Activated CD4-positive, alpha-beta T cell treated with anti-CD3 and anti-CD28 coated beads, Interleukin-2, amount 10 ng/mL, durations not matched to agents 7 days and 5 days (primary cell): ENCODE measurements at places on chromosomes 4 and X.

DNA sequence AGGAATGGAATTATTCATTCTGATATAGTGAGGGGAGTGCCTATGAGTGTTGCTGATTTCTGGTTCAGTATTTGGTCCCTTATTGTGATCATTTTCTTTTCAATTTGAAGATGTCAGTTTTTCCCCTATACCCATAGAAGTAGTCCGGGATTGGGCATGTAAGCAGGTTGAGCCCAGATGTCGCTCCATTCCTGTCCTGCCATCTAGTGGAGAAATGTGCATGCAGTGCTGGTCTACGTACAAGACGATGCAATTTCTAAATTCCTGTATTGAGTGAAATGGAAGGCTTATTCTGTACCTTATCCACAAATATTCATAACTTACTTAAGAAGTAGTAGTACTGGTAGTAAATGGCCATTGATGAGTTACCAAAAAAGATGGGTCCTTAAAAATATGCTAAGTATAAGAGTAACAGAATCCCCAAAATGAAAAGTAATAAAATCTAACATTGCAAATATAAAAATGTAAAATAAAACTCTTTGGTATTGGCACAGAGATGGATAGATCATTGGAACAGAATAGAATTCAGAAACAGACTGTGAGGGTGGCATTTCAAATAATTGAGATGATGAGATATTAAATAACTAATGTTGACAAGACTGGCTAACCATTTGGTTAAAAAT lies 60.9 kb downstream of the UGT8 start:
- peak; percentile 38 for DNase-seq

DNA sequence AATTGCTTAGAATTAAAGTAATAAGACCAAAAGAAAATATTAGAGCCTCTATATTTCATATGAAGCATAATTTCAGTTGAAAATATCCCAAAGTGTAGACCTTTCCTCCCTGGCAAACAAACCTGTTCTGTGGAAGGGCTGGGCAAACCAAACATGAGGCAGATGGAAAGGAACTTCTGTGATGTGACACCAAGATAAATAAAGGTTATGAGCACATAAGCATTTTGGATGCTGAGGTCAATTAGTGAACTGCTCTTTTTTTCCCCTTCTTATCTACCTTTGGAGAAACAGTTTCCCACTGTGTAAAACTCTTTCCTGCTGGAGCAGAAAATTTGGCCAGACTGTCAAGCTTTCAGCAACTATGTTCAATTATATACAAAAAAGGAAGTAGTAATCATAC lies 109.6 kb upstream of the STIM2 start:
- DNase-seq: no peak

- peak; percentile 13 for DNase-seq
These were observed 179.1 kb upstream of the MAB21L2 start for GRCh38 chr4:150402871-150403272.

GRCh38 chr4:2451821-2452785 lies 16.8 kb upstream of the RNF4 start:
- DNase-seq: no peak

DNA sequence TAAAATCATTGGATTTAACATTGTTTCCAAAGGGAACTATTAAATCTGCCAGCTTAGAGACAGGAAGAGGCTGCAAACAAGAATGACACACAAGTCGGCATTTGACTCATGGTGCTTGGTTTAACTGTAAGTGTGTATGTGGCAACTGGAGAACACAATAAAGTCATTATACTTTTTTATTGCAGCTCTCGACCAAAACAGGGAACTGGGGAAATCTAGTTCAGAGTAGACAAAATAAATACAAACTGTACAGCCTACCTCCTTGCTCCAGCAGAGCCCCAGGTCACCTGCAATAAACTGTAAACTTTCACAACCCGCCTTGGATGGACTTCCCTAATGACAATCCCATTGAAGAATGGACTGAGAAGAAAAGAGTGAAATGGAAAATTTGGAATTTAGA lies 24.0 kb downstream of the NPY5R start:
- DNase-seq: no peak
